Epithelial cell of proximal tubule (primary cell): ENCODE measurements at places on chromosomes 4 and X. TPM values are rescaled to one million over a fixed set of nuclear protein-coding genes. Genes with fewer than 3 reads are reported as not detected.

DNA sequence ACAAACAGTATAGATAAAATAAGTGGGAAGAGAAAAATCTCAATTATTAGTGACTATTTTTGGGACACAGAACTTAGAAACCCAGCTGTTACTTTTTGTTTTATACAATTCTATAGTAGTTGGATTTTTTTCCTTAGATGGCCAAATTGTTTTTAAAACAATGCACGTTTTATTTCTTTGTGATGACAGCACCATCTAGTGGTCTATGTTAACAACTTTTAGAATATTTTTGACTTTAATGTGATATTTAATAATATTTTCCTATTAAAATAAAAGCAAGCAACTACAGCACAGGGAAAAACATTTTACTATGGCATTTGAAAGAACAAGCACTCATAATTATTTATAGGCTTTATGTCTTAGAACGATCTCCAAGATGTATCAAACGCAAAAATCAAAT is 5.6 kb upstream of the SMIM31 start:
- no peak for DNase-seq

DNA sequence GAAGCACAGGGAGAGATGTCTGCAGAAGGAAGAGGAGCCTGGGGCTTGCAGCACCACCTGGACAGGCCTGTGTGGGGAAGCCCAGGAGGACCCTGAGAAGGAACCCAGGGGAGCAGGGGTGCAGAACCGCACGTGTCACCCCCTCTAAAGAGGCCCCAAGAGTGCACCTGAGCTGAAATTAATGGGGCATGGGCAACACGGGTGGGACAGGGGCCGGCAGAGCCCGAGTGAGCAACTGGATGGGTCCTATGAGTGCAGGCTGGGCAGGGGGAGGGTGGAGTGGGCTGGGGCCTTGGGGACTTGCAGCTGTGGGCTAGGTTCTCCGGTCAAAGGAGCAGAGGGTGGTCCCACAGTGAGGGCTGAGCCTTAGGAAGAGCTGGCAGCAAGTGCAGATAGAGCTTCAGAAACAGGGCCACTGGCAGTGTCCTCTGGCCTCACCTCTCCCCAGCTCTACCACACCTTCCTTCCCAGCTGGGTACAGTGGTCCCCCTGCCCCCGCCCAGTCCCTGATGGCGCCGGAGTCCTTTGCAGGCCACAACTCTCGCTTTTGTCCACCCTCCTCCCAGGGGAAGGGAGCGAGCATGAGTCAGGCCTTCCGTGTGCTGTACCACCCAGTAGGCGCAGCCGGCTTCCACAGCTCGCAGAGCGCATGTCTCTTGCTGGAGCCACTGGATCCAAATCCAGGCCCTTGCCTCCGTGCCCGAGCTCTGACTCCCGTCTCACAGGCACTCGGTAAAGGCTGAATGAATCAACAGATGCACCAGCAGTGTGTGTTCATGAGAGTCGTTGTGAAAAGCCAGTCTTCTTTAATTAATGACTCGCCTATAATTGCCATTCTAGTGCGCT is 131.6 kb downstream of the HMX1 start:
- no peak for DNase-seq

DNA sequence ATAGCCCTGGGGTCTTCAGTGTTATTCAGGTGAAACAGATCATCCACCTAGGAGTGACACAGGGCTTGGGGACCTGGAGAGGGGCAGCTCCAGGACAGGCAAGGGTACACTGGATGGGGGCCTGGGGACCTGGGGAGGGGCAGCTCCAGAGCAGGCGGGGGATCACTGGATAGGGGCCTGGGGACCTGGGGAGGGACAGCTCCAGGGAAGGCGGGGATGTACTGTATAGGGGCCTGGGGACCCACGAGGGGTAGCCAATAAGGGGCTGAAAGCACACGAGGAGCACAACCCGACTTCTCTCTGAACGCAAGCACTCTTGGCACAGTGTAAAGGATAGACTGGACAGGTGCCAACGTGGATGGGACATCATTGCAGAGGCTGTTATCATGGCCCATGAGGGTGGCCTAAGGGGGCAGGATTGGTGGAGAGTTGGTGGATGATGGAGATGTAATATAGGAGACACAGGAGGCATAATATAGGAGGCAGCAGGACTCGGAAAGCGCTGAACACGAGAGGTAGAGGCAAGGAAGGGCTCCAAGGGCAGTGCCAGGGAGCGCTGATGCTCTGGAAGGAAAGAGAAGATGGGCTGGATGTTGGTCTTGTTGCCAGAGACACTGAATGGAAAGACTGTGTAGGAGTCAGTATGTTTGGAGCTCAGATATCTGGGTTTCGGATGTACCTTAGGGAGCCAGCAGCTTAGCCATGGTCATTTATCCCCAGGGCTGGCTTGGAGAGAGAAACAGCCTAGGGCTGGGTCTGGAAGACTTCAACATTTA is 37.9 kb upstream of the FGFBP2 start:
- no peak for DNase-seq

- DNase-seq, result no peak
Measured at GRCh38 chr4:8192748-8193738, 6.0 kb upstream of the SH3TC1 start.

GRCh38 chr4:108820492-108821350 is 57.9 kb upstream of the ETNPPL start:
- no peak for DNase-seq

DNA sequence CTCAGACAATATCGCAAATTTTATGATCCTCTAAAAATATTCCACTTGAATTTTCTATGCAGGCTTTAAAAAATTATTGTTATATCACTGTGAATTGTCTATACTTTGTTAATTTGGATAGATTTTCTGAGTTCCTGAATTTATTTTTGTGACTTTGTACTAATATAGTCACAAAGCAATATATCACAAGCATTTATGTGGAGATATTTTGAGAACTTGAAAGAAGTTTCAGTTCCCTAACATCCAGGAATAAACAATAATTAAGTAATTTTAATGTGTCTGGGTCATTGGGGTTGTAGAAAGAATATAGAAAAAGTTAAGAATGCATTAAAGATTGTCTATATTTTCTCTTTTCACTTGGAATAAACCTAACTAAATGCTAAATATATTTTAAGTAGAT is 32.0 kb downstream of the CXCL8 start:
- no peak for DNase-seq

The CNKSR2 gene
- total RNA-seq, result 1.4 and 3.4 TPM in 2 replicates

The POLR2B gene
- total RNA-seq, result 73.7 and 91.5 TPM in 2 replicates

The SYTL4 gene
- total RNA-seq, result 5.3 and 8.0 TPM in 2 replicates

The TLR1 gene
- 0.51 and 0.98 TPM in 2 replicates for total RNA-seq

The MAGEA8 gene
- total RNA-seq, result not detected in 2 replicates
